ENCODE measurements at places on chromosomes 3 and 15. TPM values are rescaled to one million over a fixed set of nuclear protein-coding genes. Genes with fewer than 3 reads are reported as not detected.

The NFKBIZ gene
- 65.1 TPM for total RNA-seq

- DNase-seq: no peak
Observed at GRCh38 chr3:187551416-187551815, 118.8 kb downstream of the SST start.

DNA sequence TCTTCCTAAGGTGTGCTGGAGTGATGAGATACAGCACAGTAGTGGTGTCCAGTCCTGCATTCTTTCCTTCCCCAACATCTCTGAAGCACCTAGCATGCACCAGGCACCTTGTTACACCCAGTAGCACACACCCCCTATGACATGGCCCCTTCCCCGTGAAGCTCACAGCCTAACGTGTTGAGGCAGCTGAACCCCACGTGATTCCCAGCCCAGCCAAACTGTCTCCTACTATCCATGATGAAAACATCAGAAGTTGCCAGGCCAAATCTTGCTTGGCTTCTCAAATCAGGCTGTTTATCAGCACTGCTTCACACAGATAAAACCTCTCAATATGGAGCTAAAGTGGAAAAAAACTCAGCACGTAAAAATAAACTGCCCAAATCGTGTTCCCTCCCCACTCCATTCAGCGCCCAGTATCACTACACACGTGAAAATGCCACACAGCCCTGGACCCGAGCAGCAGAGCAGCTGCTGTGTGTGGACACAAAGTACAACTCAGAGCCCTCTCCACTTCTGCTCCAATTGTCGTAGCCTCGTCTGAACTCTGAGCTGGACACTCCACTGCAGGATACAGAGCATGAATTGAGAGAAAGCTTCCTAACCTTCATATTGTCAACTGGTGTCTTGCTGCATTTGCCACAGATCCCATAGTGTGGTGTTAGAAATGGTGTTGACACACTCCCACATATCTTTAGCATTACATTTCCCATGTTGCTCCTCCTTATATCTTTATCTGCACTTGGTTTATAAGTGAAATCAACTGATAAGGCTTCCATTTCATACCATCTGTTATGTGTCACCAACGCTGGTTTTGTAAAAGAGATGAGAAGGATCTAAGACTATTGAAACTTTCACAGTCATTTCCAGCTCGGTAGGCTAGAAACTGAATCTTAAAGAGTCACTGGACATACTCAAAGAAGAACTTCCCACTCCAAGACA lies 279.8 kb downstream of the RORA start:
- DNase-seq: no peak

DNA sequence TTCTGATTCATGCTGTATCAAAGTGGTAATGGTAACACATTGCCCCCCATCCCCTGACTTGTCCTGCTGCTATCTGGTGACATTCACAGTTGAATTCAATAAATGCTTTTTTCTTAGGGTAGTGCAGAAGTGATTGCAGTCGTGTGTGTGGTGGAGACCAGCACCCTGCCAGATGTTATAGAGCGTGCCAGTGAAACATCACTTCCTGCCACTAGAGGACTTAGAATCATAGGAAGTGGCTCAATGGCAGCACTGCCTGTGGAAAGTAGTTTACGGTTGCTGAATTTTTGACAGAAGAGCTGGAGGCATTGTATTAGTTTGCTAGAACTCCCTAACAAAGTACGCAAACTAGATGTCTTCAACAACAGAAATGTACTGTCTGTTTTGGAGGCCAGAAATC lies 37.4 kb upstream of the P2RY12 start:
- DNase-seq: no peak

DNA sequence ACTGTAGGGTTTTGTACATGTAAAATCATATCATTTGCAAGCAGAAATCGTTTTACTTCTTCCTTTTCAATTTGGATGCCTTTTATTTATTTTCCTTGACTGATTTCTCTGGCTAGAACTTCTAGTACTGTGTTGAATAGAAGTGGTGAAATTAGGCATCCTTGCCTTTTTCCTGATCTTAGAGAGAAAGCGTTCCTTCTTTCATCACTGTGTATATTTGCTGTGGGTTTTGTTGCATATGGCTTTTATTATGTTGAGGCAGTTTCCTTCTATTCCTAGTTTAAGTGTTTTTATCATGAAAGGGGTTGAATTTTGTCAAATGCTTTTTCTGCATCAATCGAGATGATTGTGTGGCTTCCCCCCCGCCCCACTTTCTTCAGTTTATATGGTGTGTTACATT lies 140.9 kb downstream of the ATG7 start:
- no peak for DNase-seq

GRCh38 chr3:133860519-133860918 lies 35.2 kb downstream of the RAB6B start:
- no peak for DNase-seq

Data from activated CD8-positive, alpha-beta memory T cell treated with anti-CD3 and anti-CD28 coated beads, Interleukin-2, amount 10 ng/mL, durations not matched to agents 7 days and 5 days (primary cell).